Fibroblast of the aortic adventitia (primary cell): ENCODE measurements at places on chromosomes 11 and 22. TPM values are rescaled to one million over a fixed set of nuclear protein-coding genes. Genes with fewer than 3 reads are reported as not detected.

The ACTN3 gene
- total RNA-seq = not detected in 2 replicates

The CASP5 gene
- not detected in 2 replicates for total RNA-seq

The ANO5 gene
- total RNA-seq = 0.16 TPM in 1 of 2 replicates, not detected in the other

DNA sequence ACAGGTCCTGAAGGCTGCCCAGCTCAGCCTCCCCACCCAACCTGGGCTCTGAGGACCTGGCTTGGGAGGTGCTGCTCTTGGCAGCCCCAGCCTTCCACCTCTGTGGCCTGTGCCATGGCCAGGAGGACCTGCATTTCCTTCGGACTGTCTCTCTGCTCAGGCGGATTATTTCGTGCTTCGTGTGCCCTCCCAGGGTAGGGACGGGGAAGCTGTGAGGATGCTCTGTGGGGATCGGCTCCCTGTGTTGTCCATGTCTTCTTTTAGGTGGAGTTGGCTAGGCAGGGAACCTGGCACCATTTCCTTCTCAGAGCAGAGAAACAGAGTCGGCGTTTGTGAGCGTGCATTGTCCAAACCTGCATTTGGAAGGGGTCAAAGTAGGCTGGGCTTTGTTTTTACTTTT, 34.1 kb downstream of the BCR start:
- DNase-seq = no peak

The MMP13 gene
- not detected in 2 replicates for total RNA-seq

GRCh38 chr22:35477911-35478582, 62.6 kb upstream of the RASD2 start:
- DNase-seq = peak; percentile 81
